Posterior vena cava (tissue), 2 donors: ENCODE measurements at places on chromosomes 4 and X. TPM values are rescaled to one million over a fixed set of nuclear protein-coding genes. Genes with fewer than 3 reads are reported as not detected.

DNA sequence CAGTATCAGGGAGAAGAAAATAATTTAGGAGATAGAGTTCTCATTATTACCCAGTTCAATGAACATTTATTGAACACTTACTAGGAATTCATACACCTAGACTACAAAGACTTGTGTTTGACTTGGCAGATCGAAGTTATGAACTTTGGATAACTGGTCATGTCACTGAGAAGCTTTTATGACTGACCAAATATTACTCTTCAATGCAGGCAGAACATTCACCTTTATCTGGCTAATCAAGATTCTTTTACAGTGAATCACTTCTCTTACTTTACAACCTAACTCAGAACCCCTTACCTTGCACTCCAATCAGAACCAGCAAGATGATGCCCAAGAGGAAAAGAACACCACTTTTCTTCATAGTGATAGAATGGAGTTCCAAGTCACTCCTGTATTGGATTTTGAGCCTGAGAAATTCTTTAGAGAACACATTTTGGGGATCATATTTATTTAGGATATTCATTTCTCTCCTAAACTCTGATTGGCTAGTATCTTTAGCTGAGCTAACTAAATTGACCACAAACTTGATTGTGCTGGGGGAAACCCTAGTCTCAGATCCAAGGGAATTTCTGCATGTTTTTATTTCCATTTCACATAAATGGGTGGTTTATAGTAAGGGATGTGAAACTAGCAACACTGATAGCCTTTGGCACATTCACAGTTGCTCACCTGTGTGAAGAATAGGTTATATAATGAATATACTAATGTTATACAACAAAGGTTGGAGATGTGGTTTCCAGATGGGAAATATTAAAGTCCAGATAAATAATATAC, at the start of gene CXCL9:
Gene CXCL9, minus strand, starts transcription at position 421 of the 774 bp plus-strand sequence. Its CDS starts 60 bp downstream, at position 361.
- DNase-seq = no peak

DNA sequence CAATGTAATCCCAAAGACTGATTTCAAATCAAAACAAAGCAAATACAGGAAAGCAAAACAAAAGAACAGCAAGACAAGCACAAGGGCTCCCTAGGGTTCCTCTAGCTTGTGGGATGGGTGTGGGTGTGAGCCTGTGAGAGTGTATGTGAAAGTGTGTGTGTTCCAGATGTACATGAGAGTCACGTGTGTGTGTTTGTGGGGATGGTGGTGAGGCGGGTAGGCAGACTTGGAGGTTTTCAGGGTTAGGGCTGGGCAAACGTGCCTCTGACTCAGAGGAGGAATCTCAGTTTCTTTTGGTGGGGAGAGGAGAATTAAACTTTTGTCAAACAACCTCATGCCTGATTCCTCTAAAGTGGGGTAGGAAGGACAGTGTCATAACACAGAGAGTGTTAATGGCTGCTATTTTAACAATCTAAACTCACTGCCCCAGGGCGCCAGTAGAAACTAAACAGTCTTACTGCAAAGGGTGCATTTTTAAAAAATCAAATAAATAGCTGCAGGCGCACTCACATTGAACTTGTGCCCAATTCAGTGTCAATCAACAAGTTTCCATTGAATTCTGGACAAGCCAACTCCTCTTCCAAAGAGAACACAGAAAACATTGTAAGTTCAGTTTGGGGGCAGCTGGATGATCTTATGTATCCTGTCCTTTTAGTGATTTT, 51.8 kb downstream of the CHRDL1 start:
- no peak for DNase-seq

DNA sequence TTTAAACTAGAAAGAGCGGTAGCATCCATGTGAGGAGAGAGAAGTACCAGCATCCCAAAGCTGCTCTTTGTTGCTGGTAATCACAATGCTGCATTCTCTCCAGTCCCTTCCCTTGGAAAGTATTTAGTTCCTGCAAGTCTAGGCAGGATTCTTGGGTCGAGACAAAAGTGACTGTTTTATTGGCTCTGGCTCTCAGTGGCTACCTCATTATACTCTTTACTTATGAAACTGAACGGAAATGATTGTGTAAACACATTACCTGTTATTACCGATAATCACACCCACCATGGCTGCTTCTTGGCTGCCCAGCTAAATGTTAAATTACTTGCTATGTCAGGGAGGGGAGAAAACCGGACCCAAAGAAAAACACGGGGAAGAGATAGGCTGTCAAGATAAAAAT, 26.2 kb downstream of the ATXN3L start:
- DNase-seq = no peak

STBD1 gene
- total RNA-seq = 17.6 TPM

MTNR1A gene
- total RNA-seq = not detected

- no peak for DNase-seq
Observed at GRCh38 chr4:168978001-168978700, 31.9 kb downstream of the CBR4 start.

DNA sequence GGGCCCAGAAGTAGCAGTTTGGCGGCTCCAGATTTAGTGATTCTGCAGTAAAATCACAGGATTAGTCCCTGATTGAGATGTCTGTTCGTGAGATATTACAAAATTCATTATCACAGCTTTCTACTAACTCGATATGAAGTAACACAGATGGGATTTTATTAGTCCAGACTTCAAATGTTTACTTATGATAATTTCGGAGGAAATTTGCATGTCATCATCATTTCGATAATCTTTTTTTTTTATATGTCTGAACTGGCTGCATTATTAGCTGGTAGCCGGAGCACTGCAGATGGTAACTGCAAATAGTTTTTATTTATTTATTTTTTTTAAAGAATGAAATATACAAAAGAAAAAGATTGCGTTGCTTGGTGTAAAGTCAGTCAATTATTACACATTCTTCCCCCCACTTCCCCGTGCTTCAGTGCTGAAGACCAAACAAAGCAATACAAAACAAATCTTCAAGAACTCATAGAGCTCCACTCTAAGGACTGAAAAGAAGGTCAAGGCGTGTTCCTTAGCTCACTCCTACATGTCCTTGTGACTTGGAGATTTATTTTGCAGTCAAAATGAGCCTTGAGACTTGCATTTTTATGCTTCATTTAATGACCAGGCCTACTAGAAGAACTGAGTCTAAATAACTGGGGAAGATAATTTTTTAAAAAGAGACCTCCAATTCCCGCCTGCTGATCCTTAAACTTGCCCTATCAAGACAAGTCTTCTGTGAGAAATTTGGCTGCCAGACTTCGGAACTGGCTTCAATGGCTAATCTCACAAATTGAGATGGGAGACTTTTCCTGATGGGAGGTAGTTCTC, 11.7 kb upstream of the PITX2 start:
- no peak for DNase-seq

GRCh38 chr4:105679186-105679585, 29.3 kb downstream of the INTS12 start:
- no peak for DNase-seq

DNA sequence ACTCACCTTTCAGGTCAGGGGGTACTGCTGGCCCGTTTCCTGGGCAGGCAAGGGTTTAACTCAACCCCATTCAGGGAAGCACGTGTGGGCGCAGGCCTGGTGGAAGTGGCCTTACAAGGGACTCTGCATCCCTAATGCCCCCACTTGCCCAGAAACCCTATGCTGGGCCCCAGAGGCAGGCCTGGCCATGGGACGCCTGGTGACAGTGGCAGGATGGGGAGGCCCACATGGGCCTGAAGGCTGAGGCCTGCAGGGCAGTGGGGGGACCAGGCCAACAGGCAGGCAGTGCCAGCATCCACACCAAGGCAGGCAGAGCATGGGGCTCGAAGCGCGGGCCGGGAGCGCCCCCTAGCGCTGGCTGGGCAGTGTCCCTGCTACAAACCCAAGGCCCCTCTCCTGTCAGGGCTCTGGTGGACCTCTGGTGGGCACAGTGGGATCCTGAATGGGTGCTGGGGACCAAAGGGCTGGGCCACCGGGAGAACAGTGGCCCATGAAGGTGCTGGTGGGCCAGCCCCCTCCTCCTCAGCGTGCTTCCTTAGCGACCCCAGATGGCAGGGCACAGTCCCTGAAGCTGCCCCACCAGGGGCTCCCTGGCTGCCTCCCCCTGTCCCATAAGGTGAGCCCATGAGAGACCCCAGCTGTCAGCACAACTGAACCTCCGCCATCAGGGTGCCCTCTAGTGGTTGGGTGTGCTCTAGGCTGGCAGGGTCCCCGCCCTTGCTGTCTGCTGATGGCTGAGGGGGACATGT, 16.8 kb downstream of the FGFR3 start:
- DNase-seq = no peak

AMMECR1 gene
- total RNA-seq = 5.6 TPM

DNA sequence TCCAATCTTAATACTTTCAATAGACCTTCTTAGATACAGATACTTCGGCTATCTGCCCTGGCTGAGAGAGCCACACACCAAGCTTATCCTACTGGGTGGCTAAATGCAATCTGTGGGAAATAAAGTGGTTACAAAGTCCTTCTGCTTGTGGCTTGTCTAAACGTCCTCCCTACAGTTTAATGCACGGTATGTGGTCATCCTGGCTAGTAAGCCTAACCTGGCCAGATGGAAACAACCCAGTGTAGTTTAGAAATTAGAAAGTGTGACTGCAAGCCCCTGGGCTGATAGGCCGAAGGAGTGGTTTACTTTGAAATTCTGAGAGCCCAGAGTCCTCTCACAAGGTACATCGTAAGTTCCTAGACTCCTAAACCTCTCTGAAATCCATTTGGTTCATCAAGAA, 47.9 kb downstream of the HELT start:
- DNase-seq = no peak

GRCh38 chr4:147754037-147754445, 22.2 kb downstream of the ARHGAP10 start:
- DNase-seq = no peak

TTC29 gene
- total RNA-seq = not detected

GRCh38 chr4:99986792-99987191, 36.7 kb upstream of the H2AZ1 start:
- DNase-seq = no peak

MAGEB2 gene
- total RNA-seq = not detected

- no peak for DNase-seq
Observed at GRCh38 chr4:4535590-4535989, 6.3 kb downstream of the STX18 start.

DNA sequence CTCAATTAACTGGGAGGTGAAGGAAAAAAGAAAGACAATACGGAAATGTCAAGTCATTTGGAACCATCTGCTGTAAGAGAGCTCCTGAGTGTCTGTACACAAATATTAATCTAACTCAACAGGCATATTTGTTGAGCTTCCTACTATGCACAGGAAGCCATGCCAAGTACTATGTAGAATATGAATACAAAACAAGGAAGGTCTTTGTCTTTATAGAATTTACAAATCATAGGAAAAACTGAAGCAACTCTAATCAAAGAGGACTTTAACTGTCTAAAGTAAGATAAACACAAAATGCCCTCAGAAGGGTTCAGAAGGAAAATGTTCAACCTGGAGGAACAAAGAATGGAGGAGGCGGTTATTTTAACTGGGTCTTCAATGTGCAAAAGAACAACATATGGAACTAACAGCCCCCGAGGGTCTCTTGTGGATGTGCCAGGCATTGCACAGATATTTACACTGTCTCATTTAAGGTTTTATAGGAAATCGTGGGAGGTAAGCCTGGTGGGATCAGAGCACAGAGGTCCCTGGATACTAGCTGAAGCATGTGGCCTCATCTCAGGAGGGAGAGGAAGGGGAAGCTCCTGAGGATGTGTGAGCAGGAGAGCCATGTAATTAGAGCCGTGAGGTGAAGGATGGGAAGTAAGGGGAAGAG, 5.8 kb downstream of the FAM114A1 start:
- no peak for DNase-seq

GRCh38 chr4:105194328-105195231, 47.9 kb downstream of the TET2 start:
- no peak for DNase-seq

GRCh38 chr4:62360156-62360545, 1160.0 kb downstream of the ADGRL3 start:
- no peak for DNase-seq

DNA sequence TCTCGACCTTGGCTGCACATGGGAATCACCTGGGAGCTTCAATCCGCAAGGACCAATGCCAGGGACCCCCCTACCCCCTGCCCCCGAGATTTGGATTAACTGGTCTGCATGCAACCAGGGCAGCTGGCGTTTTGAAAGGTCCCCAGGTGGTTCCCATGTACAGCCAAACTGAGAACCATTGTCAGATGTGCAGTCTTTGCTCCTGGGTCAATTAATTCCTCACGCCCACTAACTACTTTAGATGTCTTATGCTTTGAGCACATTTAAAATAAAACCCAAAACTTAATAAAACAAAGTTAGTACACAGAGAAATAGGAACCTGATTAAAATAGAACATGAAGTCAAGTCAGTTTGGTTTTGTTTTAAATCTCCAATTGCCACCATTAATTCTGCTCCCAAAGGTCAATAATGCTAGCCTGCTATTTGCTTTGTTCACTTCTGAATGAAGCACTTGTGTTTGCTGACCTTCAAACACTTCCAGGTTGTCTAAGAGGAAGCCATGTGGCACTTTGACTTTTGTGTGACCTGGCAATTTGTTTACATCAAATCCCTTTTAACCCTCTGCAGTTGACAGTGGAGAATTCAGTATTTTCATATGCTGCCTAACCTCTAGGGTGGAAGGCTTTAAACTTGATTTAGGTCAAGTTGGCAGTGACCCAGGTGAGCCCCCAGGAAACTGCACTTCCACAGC, 27.2 kb upstream of the TMSB4X start:
- no peak for DNase-seq

GRCh38 chr4:80263541-80264351, 2.7 kb upstream of the FGF5 start:
- no peak for DNase-seq

ODAPH gene
- total RNA-seq = not detected

ARX gene
- total RNA-seq = not detected

AFM gene
- total RNA-seq = not detected

BBS7 gene
- total RNA-seq = 21.6 TPM

CCKAR gene
- not detected for total RNA-seq

DNA sequence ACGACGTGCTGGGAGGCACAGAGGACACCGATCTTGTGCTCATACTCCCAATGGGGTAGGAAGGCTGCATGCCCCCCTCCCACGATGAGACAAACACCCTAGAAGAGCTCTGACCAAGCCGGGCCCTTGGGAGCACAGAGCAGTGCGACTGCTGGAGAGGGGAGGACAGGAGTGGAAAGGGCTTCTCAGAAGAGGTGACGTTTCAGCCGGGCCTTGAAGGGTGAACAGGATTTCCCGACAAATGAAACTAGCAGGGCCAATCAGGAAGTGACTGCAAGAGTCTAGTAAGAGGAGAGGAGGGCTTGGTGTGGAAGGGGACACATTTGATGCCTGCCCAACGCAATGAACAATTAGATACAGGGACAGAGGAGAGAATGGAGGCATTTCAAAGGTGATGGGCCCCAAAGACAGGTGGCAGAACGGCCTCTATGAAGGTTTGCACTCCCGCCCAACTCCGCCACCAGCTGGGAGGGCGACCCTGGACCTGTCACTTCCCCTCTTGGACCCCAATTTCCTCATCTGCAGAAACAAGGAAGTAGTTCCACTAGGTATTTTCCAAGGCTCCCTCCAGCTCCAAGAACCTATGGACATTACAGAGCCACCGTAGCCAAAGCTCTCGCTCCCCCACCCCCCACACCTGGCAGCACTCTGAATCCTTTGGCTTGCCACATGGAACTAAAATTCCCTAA, 3.9 kb downstream of the HCFC1 start:
- DNase-seq = no peak

GRCh38 chr4:153655928-153656327, 28.2 kb upstream of the TLR2 start:
- DNase-seq = peak; percentile 87

- DNase-seq = no peak
Observed at GRCh38 chr4:177509226-177509745, 67.0 kb upstream of the AGA start.

ZCCHC4 gene
- 8.6 TPM for total RNA-seq

STS gene
- 16.1 TPM for total RNA-seq

- no peak for DNase-seq
Observed at GRCh38 chr4:69066945-69067344, 29.3 kb upstream of the UGT2B7 start.
